ENCODE measurements at places on chromosomes 12 and 14. TPM values are rescaled to one million over a fixed set of nuclear protein-coding genes. Genes with fewer than 3 reads are reported as not detected.

Gene IL31
- total RNA-seq: not detected

- DNase-seq: no peak
These were observed 268.0 kb upstream of the TMEM132C start for GRCh38 chr12:127998988-127999387.

DNA sequence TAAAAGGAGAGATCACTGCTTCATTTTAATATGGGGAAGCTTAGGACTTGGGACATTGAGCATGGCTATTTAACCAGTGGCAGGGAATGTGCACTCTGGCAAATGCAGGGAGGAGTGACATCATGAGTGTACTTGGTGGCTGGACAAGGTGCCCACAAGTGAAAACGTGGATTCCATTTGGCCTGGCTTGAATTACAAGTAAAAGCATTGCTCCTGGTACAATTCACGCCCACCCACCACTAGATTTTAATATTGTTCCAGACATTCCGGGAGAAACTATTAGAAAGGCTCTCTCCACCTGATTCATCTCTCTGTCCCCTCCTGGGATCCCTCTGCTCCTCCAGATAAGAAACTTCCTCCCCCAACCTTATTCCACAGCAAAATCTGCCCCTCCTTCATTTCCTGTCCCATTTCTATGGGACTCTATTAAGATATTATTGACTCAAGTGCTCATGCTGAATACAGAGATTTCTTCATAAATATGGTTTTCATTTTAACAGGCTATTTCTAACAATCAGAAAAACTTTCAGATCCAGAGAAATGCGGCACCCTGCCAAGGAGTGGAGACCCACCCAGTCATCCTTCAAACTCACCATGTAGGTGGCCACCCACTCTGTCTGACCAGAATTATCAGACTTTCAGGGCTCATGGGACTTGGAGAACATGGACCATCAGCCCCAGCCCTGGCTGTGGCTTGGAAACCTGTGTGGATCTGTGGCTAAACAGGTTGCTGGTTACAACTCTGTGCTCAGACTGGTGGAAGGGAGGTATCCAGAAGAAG, 43.2 kb downstream of the SSPN start:
- DNase-seq: no peak

- DNase-seq: no peak
These were observed 992 bp downstream of the DNAH10 start for GRCh38 chr12:123763093-123763492.

- DNase-seq: no peak
These were observed 6.8 kb downstream of the GLIPR1 start for GRCh38 chr12:75487308-75487707.

DNA sequence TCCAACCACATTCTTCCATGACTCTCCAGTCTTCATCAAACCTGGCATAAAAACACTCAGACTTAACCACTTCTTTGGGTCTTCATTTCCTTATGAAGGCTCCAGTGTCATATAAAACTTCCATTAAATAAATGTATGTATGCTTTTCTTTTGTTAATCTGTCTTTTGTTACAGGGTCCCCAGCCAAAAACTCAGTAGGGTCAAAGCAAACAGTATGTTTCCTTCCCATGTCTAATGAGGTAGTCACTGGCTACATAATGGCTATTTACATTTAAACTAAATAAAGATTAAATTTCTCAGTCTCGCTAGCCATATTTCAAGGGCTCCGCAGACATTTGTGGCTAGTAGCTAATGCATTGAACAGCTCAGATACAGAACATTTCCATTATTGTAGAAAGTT, 40.1 kb upstream of the STAB2 start:
- DNase-seq: no peak

DNA sequence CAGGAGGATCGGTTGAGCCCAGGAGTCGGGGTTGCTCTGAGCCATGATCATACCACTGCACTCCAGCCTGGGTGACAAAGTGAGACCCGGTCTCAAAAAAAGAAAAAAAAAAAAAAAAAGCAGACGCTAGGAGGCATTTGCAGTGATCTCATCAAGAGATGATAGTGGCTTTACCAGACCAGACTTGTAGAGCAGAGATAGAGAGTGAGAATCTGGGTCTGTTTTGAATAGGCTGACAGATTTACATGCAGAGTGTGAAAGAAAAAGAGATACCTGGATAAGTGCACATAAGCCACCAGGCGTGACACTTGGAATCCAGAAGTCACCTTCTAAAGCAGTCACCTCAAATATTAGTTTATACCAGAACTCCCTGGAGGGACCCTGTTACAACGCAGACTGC, 21.1 kb upstream of the FLRT2 start:
- DNase-seq: no peak

Gene KCNJ8
- 0.20 TPM for total RNA-seq

Measured in SJCRH30 (cell line).